Renal cortical epithelial cell (primary cell): ENCODE measurements at places on chromosomes 2 and 18.

DNA sequence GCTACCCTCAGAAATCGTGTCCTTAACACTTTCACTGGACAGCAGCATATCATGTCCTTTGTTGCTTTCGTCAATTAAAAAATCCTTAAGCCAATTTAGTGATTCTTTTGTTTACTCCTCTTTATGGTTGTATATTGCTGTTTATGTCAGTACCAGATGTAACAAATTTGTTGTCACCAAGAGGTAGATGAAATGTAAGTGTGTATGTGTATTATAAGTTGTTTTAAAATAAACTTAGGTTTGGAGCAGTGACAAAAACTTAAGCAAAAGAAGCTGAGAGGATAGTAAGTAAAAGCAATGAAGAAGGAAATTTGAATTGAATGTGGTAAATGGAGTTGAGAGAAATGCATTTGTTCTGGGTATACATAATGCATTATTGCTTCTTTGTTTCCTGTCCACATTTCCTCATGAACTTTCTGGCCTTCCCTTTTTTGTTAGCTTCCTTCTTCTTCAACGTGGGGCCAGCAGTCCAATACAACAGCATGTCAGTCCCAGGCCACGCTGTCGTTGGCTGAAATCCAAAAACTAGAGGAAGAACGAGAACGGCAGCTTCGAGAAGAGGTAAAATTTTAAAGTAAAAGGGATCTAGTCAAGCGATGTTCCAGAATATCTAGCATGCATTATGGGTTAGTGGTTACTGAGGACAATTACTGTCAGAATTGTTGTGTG lies 30.5 kb upstream of the SNORC start:
- DNase-seq, result no peak

GRCh38 chr2:156401861-156402260 lies 34.3 kb upstream of the GPD2 start:
- DNase-seq, result no peak

- no peak for DNase-seq
These were observed 95.8 kb downstream of the TGOLN2 start for GRCh38 chr2:85231952-85232351.

DNA sequence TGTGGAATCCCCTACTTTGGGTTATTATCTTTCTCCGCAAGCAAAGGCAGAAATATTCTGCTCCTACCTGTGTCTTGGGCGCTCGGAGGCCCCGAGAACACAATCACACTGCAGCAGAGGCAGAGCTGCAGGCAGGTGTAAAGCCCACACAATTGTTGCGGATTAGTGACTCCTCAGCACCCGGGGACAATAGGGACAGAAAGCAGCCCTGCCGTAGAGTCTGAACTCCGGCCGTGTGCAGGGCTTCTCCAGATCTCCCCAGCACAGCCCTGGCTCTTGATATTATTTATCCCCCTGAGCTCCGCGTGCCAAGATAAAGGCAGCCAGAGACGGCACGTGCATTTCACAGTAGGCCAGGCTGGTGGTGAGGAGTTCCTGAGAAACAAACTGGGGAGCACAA lies 229.2 kb downstream of the EN1 start:
- DNase-seq, result no peak
